Cardiac muscle cell (in vitro differentiated cells and primary cell): ENCODE measurements at places on chromosomes 2 and 18.

DNA sequence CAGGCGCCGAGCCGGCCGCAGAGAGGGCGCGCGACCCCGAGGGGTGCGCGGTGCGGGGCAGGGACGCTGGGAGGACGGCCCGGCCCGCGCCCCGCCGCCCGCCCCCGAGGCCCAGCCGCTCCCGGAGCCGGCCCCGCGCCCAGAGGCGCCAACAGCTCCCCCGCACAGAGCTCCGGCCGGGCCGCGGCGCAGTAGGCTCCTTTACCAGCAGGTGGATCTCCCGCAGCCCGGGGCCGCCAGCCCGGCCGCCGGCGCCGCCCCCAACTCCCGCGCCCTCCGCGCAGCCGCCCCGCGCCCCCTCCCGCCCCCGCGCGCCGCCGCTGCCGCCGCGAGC is 258 bp downstream of the MGAT4A start:
- peak; percentile 77 for DNase-seq

DNA sequence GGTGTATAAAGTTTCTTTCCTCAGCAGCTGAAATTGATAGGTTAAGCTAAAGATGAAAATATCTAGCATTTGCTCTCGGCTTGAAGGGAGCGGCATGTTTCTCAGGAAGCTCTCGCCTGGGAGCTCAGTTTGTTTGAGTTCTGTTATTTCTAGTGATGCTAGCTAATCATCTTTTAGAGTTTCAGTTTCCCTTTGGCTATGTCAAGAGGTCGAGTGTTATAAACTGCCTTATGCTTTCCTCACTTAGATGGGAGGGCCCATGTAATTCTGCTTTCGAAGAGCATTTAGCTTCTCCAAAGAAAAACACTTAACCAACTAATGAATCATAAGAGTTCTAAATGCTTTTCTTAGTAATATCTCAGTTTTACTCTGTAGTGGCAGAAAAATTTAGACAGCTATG is 33.6 kb downstream of the PLCL1 start:
- peak; percentile 39 for DNase-seq

DNA sequence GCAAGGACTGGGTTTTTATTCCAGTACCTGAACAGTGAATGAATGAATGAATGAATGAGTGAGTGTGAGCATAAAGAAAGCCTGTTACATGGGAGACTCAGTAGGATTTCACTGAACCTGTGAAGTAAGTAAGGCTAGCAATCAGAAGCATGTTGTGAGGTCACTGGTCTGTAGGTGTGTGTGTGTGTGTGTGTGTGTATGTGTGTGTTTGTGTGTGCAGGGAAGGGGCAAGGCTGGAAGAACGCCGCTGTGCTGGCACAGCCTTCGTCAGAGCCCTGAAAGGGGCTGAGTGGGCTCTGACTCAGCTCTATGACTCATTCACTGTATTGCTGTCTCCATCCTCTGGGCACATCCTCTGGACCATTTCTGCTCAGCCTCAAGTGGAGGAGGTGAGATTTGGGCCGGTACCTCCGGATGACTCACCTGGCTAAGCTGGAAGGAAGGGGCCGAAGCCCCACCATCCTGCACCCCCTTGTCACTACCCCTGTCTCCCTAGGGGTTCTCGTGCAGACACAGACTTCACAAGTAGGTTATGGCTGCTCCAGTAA is 51.4 kb upstream of the MRPL33 start:
- peak; percentile 87 for DNase-seq

- DNase-seq = no peak
Measured at GRCh38 chr18:63321291-63321690, 1.7 kb upstream of the BCL2 start.

DNA sequence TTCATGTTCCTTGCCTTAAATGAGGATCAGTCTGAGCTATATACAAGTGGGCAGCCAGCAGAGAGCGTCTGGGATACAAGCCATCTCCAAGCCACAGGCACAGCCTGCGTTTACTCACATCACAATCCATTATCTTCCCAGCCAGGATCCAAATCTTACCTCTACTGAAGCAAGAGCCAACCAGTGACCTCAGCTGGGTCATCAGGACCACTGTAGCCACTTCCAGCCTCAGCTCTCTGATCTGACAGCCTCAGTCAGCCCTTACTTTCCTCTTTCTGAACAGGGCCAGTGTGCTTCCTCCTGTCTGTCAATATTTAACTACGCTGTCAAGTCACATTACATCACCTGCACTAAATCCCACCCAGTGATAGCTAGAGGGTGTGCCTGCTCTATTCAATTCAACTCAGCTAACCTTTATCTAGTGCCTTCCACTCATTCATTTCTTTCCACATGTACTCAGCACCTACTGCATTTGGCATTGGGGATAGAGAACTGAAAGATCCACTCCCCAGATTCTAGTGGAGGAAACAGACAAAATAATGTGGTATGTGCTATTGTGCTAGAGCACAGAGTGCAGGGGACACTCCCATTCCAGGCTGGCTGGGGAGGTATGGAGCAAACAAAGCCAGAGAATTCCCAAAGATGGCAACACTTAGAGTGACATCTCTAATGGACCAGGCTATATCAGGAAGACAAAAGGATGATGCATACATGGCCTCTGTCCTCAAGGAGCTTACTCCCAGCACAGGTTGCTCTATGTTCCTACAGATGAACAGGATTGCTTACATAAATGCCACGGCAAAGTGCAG is 146.5 kb downstream of the NCKAP5 start:
- DNase-seq = peak; percentile 9

- DNase-seq = peak; percentile 97
Measured at GRCh38 chr2:102063487-102063911, 71.7 kb downstream of the IL1R2 start.

GRCh38 chr2:25324251-25324650 is 17.5 kb downstream of the DNMT3A start:
- DNase-seq = no peak

DNA sequence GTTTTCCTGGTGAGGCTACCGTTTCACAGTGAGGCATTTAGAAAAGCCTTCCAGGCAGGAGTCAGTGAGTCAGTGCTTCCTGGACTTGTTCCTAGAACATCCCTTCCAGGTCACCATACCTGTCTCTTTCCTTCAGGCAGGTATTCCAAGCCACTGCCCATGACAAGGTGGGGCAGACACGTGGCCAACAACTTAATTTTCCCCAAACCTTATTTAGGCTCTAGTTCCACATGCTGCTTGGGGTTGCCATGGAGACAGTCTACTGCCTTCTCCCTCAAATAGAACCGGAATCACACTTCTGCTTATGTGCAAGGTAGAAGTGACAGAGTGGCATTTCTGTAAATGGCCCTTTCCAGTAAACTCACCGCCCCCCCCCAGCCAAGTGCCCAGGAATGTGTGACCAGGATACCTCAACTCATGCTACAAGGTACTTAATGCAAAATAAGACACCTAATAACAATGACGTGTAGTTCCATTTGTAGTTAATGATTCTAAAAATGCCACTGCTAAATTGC is 258.3 kb downstream of the PRKCE start:
- DNase-seq = no peak

- DNase-seq = no peak
Measured at GRCh38 chr2:65144571-65144970, 14.7 kb upstream of the RAB1A start.

GRCh38 chr2:132009874-132010521 is 151.8 kb downstream of the ANKRD30BL start:
- DNase-seq = peak; percentile 1

GRCh38 chr2:64699712-64700111 is 46.0 kb upstream of the SERTAD2 start:
- no peak for DNase-seq

GRCh38 chr2:196914867-196915460 is 11.5 kb downstream of the PGAP1 start:
- no peak for DNase-seq

- peak; percentile 15 for DNase-seq
Measured at GRCh38 chr18:56995579-56996188, 151.2 kb upstream of the BOD1L2 start.

GRCh38 chr2:80149991-80150390 is 154.6 kb downstream of the LRRTM1 start:
- no peak for DNase-seq

- DNase-seq = no peak
Measured at GRCh38 chr2:35933031-35933430, 422.5 kb upstream of the CRIM1 start.

DNA sequence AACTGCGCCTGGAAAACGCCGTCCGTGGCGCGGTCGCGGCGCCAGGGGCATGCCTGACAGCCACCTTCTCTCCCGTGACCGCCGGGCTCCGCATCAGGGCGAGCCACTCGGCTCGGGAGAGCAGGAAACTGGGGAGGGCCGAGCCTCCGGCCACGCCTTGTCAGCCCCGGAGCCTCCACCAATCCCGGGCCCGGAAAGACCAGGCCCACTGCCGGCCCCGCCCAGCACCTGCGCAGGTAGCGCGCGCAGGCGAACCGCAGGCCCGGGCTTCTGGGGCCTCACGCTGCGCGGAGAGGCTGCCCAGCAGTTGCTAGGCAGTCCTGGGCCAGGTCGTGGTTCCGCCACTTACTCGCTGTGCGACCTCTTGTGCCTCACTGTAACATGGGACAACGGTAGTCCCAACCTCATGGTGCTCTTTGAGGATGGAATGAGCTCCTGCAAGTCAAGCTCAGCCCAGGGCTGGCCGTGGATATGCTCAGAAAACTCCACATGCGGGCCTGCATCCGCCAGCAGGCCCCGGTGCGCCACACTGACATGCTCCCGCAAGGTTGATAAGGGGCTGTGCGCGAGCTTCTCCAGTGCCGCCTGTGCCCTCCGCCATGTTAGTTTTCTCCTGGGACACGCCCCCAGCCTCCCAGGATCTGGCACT is 97.1 kb downstream of the INHBB start:
- DNase-seq = peak; percentile 71

DNA sequence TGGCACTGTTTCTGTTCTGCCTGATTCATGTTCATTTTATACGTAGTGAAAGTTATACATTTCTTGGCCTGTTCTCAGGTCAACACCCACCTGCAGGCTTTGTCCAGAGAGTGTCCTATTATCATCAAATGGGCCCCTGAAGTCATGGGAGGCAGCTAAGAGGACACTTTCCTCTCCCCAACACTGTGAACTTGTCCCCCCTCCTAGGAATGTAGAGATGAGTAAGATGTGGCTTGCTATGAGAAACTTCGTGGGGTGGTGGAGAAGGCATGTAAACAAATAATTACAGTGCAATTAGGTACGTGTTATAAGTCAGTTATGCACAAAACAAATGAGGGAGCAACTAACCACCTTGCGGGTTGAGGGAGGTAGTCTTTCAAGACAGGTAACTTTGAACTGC is 57.9 kb downstream of the COL4A3 start:
- no peak for DNase-seq

DNA sequence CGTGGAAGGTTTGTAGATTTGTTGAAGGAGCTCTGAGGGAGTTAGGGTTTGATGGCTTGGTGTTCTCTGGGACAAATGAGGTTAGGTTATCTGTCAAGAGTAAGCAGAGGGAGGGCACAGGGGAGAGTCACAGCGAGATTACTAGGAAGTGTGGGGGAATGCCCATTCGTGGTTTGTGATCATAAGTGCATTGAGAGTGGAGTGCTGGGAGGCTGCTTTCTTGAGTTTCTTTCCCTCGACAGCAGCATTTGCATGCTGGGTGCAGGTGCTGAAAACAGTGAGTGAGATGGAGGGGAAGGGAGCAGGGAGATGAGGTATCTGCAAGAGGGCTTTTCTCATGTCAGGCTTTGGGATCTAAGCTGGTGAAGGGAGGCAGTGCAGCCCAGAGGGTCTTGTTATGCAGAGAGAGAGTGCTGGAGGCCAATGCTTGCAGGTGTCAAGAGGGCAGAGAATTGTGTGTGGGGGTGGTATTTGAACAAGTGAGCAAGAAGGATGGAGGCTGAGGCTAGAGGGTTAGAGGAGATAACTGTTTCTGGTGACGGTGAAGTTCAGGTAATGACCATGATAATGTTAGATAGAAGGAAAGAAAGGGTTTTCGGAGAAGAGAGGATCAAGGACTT is 8.8 kb downstream of the RALB start:
- no peak for DNase-seq

GRCh38 chr2:174675615-174676014 is 78.0 kb upstream of the WIPF1 start:
- DNase-seq = no peak

DNA sequence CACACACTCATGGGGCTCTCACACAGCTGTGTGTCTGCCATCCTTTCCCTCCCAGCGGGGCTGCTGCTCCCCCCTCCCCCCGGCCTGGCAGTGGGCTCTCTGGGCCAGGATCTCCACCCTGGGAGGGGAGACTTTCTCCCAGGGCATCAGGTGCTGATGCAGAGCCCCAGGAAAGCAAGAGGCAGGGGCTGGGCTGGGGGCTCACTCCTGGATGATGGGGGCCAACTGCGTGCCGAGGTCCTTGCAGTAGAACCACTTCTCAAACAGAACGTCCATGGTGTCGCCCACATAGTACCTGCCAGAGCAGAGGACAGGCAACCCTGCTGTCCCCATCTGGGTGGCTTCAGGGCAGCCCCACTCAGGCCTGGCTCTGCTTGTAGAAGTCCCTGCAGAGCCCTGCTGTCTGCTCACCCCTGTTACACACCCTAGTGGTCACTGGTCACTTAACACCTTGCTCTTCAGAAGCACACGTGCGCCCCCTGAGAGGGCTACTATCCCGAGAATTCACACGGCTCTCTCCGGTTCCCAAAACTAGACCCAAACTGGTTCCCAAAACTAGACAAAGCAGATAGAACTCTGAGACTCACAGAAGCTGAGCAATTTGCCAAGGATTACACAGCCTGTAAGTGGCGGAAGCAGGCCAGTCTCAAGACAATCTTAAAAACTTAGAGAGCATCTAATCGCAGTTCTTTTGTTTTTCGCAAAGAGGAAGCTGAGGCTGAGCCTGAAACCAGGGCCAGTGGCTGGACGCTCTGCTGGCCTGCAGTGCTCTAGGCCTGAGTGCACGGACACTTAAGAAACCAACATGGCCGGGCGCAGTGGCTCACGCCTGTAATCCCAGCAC is 6.6 kb upstream of the OXER1 start:
- peak; percentile 68 for DNase-seq

DNA sequence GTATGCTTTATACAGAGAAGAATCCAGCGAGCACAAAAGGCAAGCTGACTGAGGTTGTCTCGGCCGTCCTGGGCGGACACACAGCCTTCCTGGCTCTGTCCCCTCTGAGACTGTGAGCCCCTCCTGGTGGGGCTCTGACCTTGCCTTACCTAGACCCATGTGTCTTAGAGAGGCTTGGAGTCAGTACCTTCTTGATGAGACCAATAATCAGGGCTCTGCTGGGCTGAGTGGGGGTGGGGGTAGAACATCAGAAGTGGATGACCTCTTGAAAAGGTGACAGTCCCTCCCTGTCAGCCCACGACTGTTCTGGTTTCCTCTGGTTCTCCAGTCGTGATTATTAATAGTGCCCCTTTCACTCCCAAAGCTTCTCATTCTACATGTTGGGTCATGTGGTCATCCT is 31.2 kb downstream of the TWIST2 start:
- DNase-seq = no peak

- no peak for DNase-seq
Measured at GRCh38 chr2:75548036-75548573, 12.6 kb downstream of the EVA1A start.

GRCh38 chr2:100292022-100292580 is 30.2 kb downstream of the LONRF2 start:
- DNase-seq = peak; percentile 26

DNA sequence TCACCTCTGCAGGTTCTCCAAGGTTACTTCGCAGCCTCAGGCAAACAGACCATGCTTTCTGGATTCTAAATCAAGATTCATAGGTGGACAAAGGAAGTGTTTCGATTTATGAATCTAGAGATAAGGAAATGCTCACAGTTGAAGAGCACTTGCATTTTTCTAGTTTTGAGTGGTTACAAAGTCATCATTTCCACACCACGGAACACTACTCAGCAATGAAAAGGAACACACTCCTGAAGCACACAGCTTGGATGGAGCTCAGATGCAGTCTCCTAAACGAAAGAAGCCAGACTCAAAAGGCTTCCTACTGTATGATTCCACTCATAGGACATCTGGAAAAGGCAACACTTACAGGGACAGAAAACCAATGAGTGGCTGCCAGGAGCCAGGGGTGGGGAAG is 31.7 kb downstream of the SDC1 start:
- DNase-seq = no peak

GRCh38 chr2:5841126-5841525 is 148.9 kb downstream of the SOX11 start:
- DNase-seq = no peak
